A673 (cell line): ENCODE measurements at places on chromosomes 2 and 18. TPM values are rescaled to one million over a fixed set of nuclear protein-coding genes. Genes with fewer than 3 reads are reported as not detected.

GRCh38 chr2:236799391-236800026, 229.9 kb downstream of the ACKR3 start:
- no peak for DNase-seq

Gene SESTD1
- total RNA-seq, result 26.9 and 38.0 TPM in 2 replicates

DNA sequence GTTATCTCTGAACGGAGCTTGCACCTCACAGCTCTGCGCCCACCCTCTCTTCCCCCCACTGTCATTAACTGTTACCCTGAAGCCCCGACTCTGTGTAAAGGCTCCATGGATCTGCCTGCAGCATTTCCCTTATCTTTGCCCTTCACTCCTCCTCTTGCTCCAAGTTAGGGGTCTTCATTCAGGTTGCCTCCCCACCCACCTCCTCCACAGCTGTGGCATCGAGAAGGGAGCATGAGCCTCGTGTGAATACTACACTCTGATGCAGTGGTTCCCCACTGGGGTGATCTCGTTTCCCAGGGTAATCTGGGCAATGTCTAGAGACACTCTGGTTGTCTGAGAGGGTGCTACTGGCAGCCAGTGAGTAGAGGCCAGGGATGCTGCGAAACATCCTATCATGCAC, 51.4 kb downstream of the REEP1 start:
- no peak for DNase-seq

DNA sequence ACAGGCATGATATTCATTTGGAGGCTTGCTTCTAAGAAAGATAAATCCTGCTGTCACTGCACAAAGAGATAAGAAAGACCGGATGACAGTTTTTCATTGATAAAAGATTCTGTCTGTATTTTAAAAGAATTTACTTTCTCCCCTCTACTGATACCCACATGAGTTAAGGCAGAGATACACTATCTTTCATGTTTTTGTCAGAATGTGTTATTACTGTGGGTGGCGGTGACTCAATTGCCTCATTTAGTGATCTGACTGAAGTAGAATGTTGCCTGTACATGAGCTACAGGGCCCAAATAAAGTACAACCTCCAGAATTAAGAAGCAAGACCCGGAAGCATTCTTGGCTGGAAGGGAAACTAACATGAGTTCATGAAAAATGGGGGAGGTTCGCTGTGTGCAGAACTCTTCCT, 480.0 kb downstream of the SLC4A3 start:
- DNase-seq, result no peak

DNA sequence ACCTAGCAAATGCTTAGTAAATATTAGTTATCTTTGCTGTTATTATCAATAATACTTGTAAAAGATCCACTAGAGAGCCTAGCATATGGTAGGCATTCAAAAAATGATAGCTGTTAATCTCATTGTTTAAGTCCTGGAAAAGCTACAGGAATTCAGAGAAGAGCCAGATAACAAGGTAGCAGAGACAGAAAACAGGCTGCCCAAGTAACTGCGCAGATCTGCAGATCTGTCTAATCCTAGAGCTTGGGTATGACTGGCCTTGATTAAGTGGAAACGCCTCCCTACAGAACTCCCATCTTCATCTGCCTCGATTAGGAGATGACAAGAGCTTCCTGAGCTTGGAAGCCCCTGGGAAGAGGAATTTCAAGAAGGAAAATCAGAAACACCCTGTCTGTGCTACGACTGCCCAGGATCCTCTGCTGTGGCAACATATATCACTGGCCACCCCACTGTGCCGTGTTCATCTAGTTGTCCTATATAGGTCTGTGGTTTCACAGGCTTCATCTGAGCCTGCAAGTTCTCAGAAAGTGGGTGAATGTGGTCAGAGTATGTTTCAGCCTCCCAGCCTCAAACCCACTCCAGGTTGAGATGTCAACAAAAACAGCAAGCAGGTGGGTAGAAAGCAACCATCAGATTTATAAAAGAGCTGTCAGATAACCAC, 151.5 kb upstream of the PKDCC start:
- no peak for DNase-seq
